ENCODE measurements at places on chromosomes 7 and 10.

GRCh38 chr7:34165927-34166550 lies 260.7 kb downstream of the BMPER start:
- no peak overlapping the region for H3K4me3 ChIP-seq
- no peak for DNase-seq
- H3K27ac ChIP-seq: no peak overlapping the region
- H3K4me1 ChIP-seq: no peaks in the 10 kb centered on the region

- H3K27ac ChIP-seq: peak overlapping the region; percentile 82
- H3K4me1 ChIP-seq: no peaks in the 10 kb centered on the region
- no peaks in the 10 kb centered on the region for H3K36me3 ChIP-seq
- peaks cover 7% of the 10 kb centered on the region for H3K27me3 ChIP-seq
- H3K4me3 ChIP-seq: peak overlapping the region; percentile 95
Measured at GRCh38 chr7:87218796-87219544, 562 bp downstream of the TMEM243 start.

GRCh38 chr10:5413012-5413938 lies 918 bp downstream of the NET1 start:
- peak overlapping the region; percentile 83 for H3K4me3 ChIP-seq
- no peaks in the 10 kb centered on the region for H3K36me3 ChIP-seq
- no peak for DNase-seq
- peak overlapping the region; percentile 84 for H3K27ac ChIP-seq
- no peaks in the 10 kb centered on the region for H3K27me3 ChIP-seq
- H3K4me1 ChIP-seq: no peaks in the 10 kb centered on the region

- no peaks in the 10 kb centered on the region for H3K36me3 ChIP-seq
- no peak for DNase-seq
- no peak overlapping the region for H3K27ac ChIP-seq
- H3K4me3 ChIP-seq: no peak overlapping the region
- no peaks in the 10 kb centered on the region for H3K4me1 ChIP-seq
- no peaks in the 10 kb centered on the region for H3K27me3 ChIP-seq
Measured at GRCh38 chr7:140876519-140877248, 48.0 kb downstream of the BRAF start.

DNA sequence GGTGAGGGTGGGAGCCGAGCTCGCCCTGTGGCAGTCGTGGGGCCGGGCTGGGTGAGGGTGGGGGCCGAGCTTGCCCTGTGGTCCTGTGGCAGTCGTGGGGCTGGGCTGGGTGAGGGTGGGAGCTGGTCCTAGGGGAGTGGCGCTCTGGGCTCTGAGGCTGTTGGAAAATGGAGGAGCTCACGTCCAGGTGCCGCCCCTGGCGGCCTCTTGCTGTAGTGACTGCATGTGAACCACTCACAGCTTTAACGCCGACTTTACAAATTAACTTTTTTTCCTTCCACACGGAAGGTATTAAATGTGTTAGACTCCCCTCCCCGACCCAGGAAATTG lies 312.6 kb downstream of the WDR37 start:
- no peak overlapping the region for H3K4me3 ChIP-seq
- DNase-seq: no peak
- no peak overlapping the region for H3K27ac ChIP-seq
- peaks cover 10% of the 10 kb centered on the region for H3K4me1 ChIP-seq

DNA sequence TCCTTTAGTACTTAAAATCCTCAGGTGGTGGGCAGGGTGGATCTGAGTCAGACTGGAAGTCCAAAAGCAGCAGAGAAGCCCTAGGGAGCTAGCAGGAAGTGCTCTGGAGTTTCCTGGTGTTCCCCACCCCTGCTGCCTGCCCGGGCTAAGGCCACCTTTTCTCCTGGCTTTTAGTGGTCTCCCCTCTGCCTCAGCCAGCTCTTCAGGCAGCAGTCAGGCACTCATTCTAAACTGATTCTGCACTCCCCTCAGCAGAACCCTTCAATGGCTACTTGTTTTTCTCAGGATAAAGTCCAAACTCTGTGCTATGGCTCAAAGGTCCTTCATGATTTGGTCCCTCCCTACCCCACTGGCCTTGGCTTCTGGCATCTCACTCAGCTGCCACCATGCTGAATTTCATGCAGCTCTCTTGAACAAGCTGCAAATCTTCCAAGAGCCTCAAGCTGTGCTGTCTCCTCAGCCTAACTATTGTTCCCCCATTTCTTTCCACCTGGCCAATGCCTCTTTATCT lies 28.9 kb upstream of the DNMBP start:
- peaks cover 38% of the 10 kb centered on the region for H3K4me1 ChIP-seq
- H3K27ac ChIP-seq: peak overlapping the region; percentile 42

DNA sequence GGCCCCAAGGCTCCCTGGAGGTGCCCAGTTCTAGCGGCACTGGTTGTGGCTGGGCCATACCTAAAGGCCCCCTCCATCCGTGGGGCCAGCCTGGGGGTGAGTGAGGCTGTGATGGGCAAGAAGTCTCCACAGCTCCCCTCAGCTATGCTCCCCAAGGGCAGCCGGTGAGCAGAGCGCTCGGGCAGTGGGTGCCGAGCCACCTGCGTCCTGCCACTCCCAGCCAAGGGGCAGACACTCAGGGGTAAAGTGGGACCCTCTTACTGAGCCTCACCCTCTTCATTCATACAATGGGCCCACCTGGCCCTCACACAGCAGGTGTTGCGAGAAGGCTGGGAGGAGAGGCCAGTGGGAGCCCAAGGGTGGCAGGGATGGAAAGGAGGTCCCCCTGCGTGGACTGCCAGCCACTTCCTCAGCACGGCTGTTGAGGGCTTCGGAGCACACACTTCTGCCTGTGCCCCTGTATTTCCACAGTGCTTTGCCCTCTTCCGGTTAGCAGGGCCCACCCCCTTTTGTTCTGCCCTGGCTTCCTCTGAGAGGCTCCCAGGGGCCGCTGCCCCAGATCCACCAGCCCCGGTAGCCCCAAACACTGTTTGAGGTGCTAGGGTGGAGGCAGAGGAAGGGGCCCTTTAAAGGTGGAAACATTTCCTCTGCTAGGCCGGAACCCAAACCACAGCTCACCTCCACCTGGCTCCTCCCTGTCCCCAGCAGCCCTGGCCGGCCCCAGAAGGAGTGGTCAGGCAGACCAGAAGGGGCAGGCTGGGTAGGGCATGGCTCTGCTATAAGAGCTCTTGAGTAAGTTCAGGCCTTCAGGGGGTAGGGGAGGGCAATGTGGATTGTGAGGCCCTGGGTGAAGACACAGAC lies 16.4 kb upstream of the C10orf105 start:
- no peaks in the 10 kb centered on the region for H3K36me3 ChIP-seq
- no peaks in the 10 kb centered on the region for H3K27me3 ChIP-seq
- peaks cover 67% of the 10 kb centered on the region for H3K4me1 ChIP-seq
- H3K27ac ChIP-seq: peak overlapping the region; percentile 75

DNA sequence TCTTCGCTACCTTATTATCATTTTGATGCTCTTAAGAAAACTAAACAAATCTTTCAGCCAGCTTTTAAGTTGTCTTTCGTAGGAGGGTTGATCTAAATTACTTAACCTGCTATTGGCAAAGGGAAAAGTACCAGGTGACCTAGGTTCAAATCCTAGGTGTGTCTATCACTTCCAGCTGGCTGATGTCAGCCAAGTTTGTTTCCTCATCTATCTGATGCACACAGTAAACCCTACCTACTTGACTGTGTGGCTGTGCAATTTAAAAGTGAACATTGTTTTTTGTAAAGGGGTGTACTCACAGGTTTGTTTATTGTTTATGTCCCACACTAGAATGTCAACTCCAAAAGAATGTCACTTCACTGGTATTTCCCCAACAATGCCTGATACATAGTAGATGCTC lies 21.9 kb upstream of the CAMK1D start:
- peak overlapping the region; percentile 83 for H3K27ac ChIP-seq
- DNase-seq: no peak
- no peak overlapping the region for H3K4me3 ChIP-seq
- H3K36me3 ChIP-seq: no peaks in the 10 kb centered on the region
- no peaks in the 10 kb centered on the region for H3K27me3 ChIP-seq

DNA sequence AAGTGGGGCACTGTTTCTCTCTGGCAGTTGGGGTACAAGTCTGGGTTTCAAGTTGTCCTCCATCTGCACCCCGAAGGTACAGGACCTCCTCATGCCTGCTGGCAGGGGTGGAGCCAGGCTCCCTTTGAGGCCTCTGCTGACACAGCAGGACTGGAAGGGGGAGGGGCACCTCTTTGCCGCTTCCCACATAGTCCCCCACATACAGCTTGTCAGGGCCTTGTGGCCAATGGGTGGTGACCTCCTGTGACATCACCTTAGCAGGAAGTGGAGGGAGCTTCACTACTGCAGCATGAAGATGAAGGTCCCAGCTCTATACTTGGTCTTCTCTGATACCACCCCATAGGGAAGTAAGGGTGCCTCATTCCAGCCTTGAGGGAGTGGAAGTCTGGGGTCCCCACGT lies 167.8 kb downstream of the RAMP3 start:
- no peaks in the 10 kb centered on the region for H3K4me1 ChIP-seq
- no peaks in the 10 kb centered on the region for H3K36me3 ChIP-seq
- H3K4me3 ChIP-seq: no peak overlapping the region
- no peak overlapping the region for H3K27ac ChIP-seq
- DNase-seq: no peak

DNA sequence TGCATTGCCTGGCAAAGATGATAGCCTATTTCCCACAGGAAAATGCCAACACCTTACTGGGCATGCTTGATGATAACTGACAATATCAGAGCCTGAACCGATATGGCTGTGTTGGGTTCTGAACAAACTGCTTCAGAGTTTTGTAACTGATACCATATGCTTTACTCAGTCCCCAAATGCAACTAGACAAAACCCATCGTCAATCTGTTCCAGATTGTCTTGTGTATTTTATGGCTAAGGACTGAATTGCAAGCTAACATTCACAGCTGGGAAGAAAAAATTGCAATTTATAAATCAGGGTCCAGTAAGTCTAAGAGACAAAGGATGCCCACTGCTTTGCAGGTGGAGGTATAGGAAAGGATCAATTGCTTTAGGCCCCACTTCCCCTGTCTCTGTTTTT lies 116.8 kb upstream of the WNT16 start:
- no peaks in the 10 kb centered on the region for H3K36me3 ChIP-seq
- DNase-seq: no peak
- H3K27ac ChIP-seq: no peak overlapping the region
- no peak overlapping the region for H3K4me3 ChIP-seq
- H3K27me3 ChIP-seq: no peaks in the 10 kb centered on the region
- H3K4me1 ChIP-seq: no peaks in the 10 kb centered on the region

GRCh38 chr10:46014683-46015405 lies 15.6 kb downstream of the NCOA4 start:
- no peaks in the 10 kb centered on the region for H3K27me3 ChIP-seq
- no peak overlapping the region for H3K4me3 ChIP-seq
- H3K27ac ChIP-seq: no peak overlapping the region
- H3K4me1 ChIP-seq: peaks cover 21% of the 10 kb centered on the region
- no peak for DNase-seq
- peaks cover 20% of the 10 kb centered on the region for H3K36me3 ChIP-seq

GRCh38 chr7:33418251-33418701 lies 288.9 kb downstream of the BBS9 start:
- H3K27me3 ChIP-seq: no peaks in the 10 kb centered on the region
- no peak for DNase-seq
- no peaks in the 10 kb centered on the region for H3K4me1 ChIP-seq
- H3K4me3 ChIP-seq: no peak overlapping the region
- H3K27ac ChIP-seq: no peak overlapping the region

GRCh38 chr10:22629126-22629525 lies 85.3 kb downstream of the PIP4K2A start:
- H3K4me3 ChIP-seq: no peak overlapping the region
- H3K27me3 ChIP-seq: no peaks in the 10 kb centered on the region
- no peak overlapping the region for H3K27ac ChIP-seq

DNA sequence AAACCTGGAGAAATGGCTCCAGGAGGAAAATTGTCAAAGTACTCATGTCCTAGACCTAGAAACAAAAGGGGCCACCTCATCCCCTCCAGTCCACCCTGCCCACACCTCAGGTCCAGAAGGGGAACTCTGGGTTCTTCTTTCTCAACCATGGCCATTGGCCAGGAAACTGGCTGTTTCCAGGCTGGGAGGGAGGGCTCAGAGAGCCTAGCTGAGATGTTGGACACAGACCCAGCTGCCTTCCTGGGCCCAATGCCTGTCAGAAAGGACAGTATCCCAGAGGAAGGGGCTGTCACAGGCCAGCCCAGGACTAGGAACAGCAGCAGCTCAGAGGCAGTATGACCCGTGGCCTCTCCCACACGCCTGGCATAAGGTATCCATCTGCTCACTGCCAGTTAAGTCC lies 9.6 kb downstream of the GRID1 start:
- H3K27ac ChIP-seq: no peak overlapping the region
- H3K27me3 ChIP-seq: no peaks in the 10 kb centered on the region
- H3K4me3 ChIP-seq: no peak overlapping the region

DNA sequence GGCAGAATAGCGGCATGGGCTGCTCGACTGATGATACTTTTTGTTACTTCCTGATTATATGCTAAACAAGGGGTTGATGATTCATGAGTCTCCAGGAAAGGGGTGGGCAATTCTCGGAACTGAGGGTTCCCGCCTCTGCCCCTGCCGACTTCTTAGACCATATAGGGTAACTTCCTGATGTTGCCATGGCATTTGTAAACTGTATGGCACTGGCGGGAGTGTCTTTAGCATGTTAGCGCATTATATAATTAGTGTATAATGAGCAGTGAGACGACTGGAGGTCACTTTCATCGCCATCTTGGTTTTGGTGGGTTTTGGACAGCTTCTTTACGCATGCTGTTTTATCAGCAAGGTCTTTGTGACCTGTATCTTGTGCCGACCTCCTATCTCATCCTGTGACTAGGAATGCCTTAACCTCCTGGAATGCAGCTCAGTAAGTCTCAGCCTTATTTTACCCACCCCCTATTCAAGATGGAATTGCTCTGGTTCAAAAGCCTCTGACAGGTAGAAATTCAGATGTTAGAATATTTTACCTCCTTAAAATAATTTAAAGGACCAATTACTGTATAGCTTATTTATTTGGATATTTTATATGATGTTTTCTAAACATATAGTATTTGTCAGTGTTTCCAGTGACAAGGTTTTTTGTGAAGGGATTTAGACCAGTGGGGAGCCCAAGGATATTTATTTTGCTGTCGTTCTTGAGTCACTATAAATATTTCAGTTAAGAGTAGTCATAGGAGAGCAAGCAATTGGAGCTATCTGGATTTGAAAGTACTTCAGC lies 90.1 kb upstream of the PIK3CG start:
- H3K36me3 ChIP-seq: no peaks in the 10 kb centered on the region
- H3K4me1 ChIP-seq: no peaks in the 10 kb centered on the region
- no peak overlapping the region for H3K27ac ChIP-seq
- no peak overlapping the region for H3K4me3 ChIP-seq

DNA sequence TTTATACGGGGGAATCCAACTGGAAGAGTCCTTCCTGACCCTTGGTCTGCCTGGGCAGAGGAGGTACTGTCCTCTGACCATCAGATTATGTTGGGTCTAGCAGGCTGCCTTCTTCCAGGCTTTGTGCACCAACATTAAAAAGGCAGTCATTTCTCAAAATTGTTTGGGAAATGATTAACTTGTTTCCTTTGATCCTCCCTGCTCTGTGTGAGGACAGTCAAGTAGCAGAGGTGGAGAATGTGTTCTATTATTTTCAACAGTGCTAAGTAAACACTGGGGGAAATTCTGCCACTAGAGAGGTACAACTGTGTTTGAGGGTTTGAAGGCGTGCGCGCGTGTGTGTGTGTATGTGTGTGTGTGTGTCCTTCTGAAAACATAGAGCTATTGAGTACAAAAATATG lies 20.6 kb downstream of the ACSL5 start:
- DNase-seq: no peak
- no peak overlapping the region for H3K4me3 ChIP-seq
- no peaks in the 10 kb centered on the region for H3K27me3 ChIP-seq

All from esophagus squamous epithelium (tissue), 5 donors.